ENCODE measurements at places on chromosomes 4 and X. TPM values are rescaled to one million over a fixed set of nuclear protein-coding genes. Genes with fewer than 3 reads are reported as not detected.

MAGEB2 gene
- total RNA-seq = not detected

DNA sequence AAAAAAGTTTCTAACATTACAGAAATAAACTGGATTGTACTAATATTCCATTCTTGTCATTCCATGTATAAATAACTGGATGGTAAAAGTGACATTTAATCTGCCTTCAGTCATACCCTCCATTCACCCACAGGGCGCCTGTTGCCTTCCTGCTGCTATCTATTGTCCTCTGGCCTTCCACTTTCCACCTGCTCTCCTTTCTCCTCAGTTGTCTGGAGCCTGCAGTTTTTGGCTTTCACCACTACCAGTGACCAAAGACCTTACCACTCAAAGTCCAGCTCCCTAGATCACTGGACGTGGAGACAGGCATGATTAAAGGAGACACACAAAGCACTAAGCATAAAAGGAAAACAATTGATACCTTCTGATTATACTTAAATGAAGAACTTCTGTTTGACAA lies 46.2 kb upstream of the NHS start:
- no peak for DNase-seq

DNA sequence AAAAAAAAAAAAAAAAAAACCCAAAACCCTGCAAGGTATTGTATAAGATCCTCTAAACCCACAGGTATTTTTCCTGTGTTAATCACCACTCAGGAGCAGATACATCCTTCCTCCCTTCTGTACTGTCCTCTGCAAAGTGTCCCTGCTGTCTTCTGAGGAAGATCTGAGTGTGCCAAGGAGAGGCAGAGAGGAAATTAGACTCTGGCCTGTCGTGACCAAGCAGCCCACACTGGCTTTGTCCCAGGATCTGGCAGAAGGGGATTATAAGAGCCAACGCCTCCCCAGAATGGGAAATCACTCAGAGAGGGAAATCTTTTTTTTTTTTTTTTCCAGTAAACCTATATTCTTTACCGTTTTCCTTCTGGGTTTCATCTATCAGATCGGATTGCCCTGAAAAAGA lies 39.6 kb downstream of the PTCHD1 start:
- no peak for DNase-seq

- DNase-seq = peak; percentile 8
These were observed 16.6 kb upstream of the PTCHD1 start for GRCh38 chrX:23317799-23318724.

GRCh38 chr4:110514889-110515479 lies 39.0 kb downstream of the ENPEP start:
- peak; percentile 36 for DNase-seq

DNA sequence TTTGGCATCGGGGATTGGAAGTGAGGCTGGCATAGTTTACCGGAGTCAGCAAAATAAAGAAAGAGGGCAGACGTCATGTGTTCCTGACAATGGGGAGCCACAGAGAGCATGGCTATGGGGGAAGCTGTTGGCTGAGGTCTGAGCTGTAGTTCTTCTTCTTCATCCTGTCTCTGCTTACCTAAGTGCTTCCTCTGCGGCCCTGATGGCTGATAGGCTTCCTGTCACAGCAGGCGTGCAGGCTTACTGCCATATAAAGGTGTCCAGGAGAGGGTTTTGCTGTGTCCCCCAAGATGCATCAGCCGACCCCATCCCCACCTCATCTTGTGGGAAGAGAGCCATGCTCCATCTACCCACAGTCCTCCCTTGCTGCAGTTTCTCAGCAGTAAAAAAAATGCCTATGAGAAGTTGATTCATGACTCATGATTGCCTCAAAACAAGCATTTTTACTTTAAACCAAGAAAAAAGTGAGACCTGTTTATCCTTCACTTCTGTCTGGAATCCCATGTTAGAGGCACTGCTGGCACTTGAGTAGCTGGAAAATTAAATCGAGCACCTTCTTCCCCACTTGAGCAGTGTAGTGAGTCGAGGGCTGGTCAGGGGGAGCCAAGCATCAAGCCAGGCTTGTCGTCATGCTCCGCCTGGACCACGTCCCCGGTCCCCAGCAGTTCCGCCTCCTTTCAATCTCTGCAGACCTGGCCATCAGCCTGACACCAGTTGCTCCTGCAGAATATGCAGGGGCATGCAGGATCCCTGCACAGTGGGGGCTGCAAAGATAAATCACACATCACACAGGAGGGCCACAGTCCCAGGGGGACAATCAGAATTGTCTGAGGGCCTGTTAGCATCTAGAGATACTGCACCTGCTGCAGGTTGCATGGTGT lies 237.8 kb downstream of the EVC2 start:
- DNase-seq = no peak

- no peak for DNase-seq
These were observed 512.3 kb downstream of the FAT4 start for GRCh38 chr4:125826801-125827695.

- no peak for DNase-seq
These were observed 18.9 kb downstream of the ZBTB49 start for GRCh38 chr4:4308800-4309441.

DNA sequence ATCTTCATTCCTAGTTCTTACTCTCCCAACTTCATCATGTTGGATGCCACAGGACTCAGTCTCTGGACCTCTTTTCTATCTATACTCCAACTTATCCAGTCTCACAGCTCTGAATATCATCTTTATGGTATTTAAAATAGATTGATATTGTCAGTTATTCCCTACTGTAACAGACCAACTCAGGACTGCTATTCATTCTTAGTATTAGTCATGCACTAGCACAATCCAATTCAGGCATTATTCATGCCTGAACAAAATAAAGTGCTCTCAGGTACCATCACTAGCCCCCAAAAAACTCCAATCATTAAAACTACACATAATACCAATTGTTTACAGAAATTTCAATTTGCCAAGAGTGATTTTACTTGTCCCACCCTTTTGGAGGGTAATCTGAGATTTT lies 37.7 kb downstream of the FRYL start:
- DNase-seq = no peak

Measured in Caki2 (cell line).